ENCODE measurements at places on chromosomes 7 and 10.
A peak's percentile ranks its signal among the peaks of the same experiment; 100 is the strongest.

GRCh38 chr10:102322914-102323313 is 72.6 kb upstream of the NFKB2 start:
- DNase-seq = no peak

GRCh38 chr7:120259386-120259785 is 13.6 kb upstream of the KCND2 start:
- peak; percentile 27 for DNase-seq

GRCh38 chr7:19091550-19092200 is 25.8 kb downstream of the TWIST1 start:
- no peak for DNase-seq

DNA sequence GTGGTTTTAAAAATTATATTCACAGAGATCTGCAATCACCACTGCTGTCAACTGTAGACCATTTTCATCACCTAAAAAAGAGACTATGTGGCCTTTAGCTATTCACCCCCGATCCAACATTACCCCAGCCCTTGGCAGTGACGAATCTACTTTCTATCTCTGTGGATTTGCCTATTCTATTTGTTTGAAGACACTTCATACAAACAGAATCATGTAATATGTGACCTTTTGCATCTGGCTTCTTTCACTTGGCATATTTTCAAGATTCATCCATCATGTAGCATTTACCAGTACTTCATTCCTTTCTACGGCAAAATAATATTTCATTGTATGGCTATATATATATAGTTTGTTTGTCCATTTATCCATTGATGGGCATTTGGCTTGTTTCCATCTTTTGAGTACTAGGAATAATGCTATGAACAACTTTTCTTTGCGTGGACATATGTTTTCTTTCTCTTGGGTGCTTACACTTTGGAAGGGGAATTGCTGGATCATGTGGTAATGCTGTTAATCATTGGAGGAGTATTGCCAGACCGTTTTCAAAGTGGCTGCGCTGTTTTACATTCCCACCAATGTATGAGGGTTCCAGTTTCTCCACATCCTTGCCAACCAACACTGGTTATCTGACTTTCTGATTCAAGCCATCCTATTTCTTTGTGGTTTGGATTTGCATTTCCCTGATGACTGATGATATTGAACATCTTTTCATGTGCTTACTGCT is 22.3 kb downstream of the ADAMTS14 start:
- no peak for DNase-seq

DNA sequence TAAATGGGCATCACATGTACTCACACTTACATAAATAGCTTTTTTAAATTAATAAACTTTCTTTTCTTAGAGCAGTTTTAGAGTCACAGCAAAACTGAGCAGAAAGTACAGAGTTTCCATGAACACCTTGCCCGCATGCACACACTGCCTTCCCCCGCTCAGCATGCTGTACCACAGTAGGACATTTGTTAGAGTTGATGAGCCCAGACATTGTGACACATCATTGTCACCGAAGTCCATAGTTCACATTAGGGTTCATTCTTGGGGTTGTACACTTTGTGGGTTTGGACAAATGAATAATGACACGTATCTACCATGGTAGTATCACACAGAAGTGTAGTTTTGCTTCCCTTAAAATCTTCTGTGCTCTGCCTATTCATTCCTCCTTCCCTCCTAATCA is 23.7 kb downstream of the UBN2 start:
- DNase-seq = no peak

DNA sequence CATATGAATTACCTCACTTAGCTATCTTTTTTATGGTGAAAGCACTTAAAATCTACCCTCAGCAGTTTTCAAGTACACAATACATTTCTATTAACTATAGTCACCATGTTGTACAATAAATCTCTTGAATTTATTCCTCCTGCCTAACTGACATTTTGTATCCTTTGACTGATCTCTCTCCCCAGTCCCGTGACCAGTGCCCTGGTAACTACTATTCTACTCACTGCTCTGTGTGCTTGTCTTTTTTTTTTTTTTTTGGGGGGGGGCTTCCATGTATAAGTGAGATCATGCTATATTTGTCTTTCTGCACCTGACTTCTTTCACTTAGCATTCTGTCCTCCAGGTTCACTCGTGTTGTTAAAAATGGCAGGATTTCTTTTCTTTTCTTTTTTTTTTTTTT is 11.4 kb upstream of the GAD2 start:
- no peak for DNase-seq

DNA sequence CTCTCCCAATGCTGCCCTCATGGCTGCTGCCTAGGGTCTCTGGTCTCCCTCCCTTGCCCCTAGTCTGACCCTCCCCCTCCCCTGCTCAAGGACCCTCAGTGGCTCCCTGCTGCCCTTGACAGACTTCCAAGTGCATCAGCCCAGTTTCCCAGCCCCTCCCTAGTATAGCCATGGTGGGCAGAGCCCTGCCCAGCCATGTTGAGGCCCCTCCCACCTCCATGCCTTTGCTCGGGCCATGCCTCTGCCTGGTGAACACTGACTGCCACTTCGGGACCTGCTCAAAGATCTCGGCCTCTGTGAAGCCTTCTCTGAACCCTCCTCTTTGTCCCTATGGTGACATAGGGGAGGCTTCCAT is 73.2 kb downstream of the MYL10 start:
- DNase-seq = no peak

Measured in HS-27A (cell line).